Cerebellum (tissue), 4 donors: ENCODE measurements at places on chromosomes 16 and 17.

- DNase-seq: no peak
These were observed 10.8 kb upstream of the JPT2 start for GRCh38 chr16:1667271-1667670.

DNA sequence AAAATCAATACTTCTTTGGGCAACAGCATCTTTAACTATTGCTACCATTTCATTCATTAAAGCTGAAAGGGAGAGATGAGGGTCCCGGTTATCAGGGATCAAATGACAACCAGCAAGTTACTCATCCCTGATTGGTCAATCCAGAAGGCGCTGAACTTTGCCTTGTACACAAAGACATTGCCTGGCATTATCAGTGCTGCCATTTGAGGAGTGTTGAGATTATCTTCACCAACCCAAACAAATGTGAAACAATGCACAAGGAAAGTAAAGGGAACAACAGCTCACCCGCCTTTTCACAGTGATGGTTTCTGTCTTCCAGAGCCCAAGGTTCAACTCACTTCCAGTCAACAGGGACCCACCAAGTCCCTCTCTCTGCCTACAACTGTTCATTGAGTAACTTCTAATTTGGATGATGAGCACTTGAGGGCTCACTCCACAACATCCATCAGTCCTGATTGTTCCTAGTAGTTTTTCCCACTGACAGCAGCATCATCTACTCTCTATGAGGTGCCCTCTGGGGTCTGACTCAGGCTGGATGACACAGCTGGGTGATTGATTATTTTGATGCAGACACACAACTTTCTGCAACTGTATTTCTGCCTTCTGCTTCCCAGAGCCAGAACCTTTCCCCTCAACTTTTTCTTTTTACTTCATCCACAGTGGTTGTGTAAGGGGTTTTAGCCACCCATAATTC lies 32.0 kb downstream of the LYRM9 start:
- DNase-seq: no peak

DNA sequence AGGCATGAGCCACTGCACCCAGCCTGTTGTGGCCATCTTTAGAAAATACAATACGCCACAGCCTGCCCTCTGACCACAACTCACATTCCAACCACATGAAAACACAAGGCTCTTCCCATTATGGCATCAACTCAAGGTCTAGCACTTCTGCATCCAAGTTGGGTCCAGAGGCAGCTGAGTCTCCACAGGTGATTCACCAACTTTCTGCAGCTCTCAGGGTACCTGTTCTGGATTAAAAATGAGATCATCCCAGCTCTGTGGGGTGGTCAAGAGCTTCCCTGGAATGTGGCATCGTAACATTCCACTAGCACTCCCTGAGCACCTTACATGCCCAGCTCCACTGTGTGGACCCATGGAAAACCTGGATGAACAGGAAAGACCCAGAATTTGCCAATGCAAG lies 9.9 kb upstream of the GUCY2D start:
- DNase-seq: no peak

- DNase-seq: no peak
These were observed 439.0 kb upstream of the ASIC2 start for GRCh38 chr17:33732116-33732515.

- DNase-seq: no peak
These were observed 97.1 kb upstream of the MYOCD start for GRCh38 chr17:12568358-12569251.

DNA sequence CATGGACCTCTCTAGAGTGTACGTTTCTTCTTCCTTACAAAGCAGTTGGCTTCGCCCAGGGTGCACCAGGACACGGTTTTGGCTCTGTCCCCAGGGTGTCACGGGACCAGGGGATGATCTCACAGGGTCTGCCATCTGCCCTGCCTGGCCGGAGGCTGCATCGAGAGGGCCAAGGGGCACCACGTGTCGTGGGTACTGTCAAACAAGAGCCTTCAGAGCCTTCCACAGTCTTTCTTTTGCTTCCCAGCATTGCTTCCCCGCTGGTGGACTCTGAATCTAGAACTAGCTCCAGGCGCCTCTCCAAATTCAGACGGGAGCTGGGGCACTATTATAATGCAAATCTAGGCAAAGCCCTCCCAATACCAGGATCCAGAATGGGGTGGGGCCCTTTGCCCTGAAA lies 47.9 kb downstream of the MAPT start:
- peak; percentile 97 for DNase-seq

DNA sequence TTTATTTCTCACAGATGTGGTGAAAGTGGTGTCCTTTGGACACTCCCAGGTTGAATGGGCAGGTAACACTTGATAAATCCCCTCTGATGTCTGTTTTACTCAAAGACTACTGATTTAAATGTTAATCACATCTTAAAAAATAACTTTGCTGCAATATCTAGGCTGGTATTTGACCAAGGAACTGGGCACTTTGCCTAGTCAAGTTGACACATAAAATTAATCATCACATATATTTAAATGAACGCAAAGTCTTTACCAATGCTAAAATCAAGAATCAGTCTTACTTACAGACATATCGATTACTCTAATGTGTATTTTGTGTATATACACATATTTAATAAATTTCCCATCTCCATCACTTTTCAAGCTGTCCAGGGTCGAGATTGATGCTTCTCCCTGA lies 7.0 kb downstream of the MT2A start:
- DNase-seq: no peak

DNA sequence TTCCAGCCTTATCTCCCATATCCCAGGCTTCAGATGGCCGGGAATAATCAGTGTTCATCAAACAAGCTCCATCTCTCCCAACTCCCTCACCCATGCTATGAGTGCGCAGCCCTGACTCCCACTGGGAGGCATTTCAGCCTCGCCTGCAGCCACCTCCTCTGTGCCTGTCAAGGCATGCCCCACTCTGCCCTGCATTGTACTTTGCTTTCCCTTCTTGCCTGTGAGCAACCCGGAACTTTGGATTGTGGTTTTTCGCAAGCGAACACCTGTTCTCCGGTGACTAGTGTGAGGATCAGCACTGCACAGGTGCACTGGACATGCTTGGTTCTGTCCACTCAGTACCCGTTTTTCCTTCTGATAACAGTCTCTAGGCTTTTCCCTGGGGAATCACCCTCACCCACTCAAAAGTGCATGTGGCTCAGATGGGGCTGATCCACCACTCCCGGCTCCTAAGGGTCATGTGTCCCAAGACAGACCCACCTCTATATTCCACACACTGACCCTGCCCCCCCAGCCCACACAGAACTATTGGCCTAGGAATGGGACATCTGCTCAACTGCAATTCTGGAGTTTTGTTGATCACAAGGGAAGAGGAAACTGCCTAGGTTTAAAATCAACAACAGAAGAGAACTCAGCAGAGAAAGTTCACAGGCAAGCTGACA lies 9.1 kb downstream of the CHST6 start:
- no peak for DNase-seq

DNA sequence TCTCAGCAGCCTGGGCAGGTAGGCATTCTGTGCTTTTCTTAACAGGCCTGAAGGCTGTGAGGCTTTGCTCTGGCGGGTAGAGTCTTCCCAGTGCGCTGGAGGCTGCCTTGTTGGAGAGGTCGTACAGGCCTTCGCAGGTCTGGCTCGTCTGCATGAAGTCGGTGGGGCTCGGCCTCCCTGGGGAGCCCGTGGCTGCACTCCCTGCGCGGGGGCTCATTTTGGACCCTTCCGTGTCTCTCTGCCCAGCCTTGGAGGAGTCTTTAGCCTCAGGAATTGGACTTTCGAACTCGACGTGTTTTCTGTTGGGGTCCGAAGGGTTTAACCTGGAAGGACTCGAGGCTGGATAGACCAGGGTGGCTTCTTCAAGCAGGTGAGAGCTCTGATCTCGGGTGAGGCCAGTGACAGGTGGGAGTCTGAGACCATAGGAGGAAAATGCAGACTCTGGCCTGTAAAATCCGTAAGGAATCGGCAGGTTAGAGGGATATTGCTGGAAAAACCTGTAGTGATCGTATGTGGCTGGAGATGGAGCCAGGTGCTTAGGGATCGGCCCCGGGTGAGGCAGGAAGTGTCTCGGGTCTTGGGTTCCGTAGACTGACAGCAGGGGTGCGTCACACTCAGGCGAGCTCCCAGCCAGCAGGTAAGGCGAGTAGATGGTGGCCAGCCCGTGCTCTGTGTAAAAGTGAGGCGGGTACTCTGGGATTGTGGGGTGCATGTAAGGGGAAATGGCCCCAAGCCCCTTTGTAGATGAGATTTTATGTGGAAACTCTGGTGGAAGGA lies 8.6 kb downstream of the ZNF750 start:
- peak; percentile 33 for DNase-seq

- DNase-seq: no peak
These were observed 56.3 kb downstream of the LMF1 start for GRCh38 chr16:914440-914839.

- no peak for DNase-seq
These were observed 110.7 kb downstream of the GSG1L start for GRCh38 chr16:27952811-27953210.

- DNase-seq: no peak
These were observed 9.0 kb upstream of the VASN start for GRCh38 chr16:4362476-4363135.

GRCh38 chr17:58121925-58122324 lies 26.3 kb upstream of the OR4D1 start:
- DNase-seq: peak; percentile 43

GRCh38 chr17:16214190-16215001 lies 938 bp downstream of the NCOR1 start:
- DNase-seq: no peak

DNA sequence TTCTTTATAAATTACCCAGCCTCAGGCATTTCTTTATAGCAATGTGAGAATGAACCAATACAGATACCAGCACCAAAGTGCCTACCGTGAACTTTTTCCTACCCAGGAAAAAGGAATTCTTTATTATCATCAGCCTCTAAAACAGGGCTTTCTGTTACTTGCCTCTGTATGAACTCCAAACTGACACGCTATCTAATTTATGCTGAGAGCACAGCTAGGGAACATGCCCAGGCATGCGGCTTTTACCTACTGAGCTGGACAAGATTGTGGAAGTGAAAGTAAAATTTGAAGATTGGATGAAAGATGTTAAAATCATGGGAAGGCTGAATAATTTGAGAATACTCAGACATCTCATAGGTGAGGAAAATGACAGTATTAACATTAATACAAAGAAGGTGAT lies 24.4 kb upstream of the ADCY9 start:
- no peak for DNase-seq

DNA sequence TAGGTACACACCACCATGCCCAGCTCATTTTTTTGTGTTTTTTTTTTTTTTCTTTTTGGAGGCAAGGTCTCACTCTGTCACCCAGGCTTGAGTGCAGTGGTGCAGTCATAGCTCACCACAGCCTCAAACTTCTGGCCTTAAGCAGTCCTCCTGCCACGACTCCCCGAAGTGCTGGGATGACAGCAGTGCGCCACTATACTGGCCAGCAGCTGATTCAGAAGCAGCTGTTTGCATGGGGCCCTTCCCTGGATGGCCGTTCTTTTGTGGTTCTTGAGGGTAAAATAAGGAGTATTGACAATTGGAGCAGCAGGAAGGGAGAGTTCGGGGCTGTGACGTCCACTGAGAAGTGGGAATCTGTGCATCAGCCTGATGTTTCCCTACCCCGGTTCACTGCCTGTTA lies 41.6 kb downstream of the KIAA0513 start:
- no peak for DNase-seq

DNA sequence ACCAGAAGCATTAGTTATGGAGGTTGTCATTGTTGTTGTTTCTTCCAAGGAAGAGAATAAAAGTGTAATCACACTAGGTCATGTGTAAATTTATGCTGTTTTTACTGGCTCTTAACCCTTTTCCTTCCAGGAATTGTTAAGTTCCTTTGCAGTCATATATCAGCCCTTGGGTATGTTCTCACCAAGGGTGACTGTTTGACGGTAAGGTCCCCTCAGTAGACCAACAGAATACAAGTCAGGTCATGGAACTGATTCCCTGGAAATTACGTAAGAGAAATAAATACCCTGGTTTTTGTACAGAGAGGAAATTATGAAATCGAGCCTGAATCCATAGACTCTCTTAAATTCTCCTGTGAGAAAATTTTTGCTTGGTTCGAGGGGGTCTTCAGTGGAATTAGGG lies 11.2 kb upstream of the KCNJ2 start:
- DNase-seq: no peak

- DNase-seq: no peak
These were observed 19.2 kb downstream of the SCNN1B start for GRCh38 chr16:23321206-23321875.

DNA sequence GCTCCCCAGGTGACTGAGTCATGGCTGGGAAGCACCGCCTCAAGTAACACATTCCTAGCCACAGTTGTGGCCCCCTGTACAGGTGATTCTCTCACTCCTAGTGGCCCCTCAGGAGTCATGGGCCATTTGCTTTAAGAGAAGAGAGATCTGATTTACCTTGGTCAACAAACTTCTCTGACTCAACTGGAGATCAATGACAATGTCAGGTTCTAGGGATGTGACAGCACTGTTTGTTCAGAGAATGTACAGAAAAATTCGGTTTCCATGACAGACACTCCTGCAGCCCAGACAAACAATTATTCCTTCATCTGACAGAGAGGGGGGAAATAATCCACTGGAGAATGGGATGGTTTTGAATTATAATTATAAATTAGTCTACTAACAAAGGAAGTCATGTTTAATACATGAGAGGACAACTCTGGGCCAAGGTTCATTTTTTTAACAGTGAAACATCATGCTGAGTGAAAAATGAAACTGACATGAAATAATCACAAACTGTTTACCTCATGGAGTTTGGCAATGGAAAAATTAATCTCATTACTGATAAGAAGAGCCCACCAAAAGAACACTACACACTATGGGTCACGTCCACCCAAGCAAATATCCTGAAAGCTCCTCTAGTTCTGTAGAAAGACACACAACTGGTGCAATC lies 9.7 kb downstream of the ERN1 start:
- DNase-seq: no peak

- no peak for DNase-seq
These were observed 295.5 kb downstream of the CDH11 start for GRCh38 chr16:64826374-64826773.

DNA sequence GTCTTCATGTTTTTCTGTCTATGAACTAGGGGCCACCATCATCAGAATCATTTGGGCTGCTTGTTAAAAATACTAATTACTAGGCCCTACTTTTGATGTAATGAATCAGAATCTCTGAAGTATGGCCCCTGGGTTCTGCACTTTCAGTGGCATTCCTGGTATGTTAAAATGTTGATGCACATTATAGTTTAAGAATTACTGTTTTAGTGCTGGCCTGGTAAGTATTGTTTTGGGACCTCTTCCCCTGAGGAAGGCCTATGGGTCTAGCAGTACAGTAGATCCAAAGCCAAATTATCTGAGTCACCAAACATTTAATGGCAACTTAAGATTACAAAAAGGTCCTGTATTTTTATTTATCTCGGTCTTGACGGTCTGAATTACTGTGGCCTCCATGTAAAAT lies 58.8 kb downstream of the AP2B1 start:
- DNase-seq: no peak

GRCh38 chr16:22054847-22055590 lies 37.3 kb upstream of the VWA3A start:
- no peak for DNase-seq

GRCh38 chr17:28216528-28216927 lies 102.5 kb upstream of the TMEM97 start:
- no peak for DNase-seq

- peak; percentile 90 for DNase-seq
These were observed 34.7 kb downstream of the GINS3 start for GRCh38 chr16:58426966-58427365.
